ENCODE measurements at places on chromosomes 1 and 21.

GRCh38 chr1:229897501-229897900 is 169.5 kb upstream of the GALNT2 start:
- no peak for DNase-seq

- DNase-seq: no peak
These were observed 84.6 kb downstream of the SELENOF start for GRCh38 chr1:86829321-86829720.

- DNase-seq: no peak
These were observed 231.0 kb downstream of the RERE start for GRCh38 chr1:8586438-8586837.

DNA sequence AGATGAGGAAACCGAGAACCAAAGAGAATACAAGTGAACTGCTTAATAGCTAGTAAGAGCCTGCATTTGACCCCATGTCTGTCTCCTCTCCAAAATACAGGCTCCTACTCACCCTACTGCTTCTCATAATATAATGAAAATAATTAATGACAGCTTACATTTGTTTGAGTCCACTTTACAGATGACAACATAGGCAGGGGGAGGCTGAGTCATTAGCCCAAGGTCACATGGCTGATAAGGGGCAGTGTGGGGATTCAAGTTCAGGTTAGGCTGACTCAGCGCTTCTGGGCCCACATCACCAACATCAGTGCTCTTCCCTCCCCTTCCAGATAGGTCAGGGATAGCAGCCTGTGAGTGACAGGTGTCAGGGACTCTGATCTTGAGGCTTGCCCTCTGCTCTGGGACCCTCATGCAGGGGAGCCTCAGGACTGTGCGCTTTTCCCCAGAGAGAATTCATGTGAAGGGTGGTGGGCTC is 16.2 kb downstream of the AZIN2 start:
- no peak for DNase-seq

DNA sequence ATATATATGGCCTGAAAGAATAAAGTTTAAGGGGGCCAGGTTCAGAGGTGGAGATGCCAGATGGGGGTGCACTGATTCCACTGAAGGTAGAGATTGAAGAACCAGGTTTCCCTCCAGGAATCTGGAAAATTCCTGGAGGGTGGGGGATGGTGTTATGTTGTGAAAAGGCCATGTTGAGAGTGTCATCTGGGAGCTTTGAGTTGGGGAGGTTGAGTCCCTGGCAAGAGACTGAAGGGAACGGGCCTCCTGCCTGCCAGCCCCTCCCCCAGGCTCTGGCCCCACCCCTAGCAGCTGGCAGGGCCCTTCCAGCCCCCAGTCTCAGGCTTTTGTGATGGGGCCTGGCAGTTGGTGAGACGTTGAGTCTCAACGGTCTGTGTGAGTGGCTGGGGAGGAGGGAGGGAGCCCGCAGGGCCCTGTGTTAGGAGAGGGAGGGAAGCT is 4.1 kb downstream of the PTPRU start:
- peak; percentile 86 for DNase-seq

GRCh38 chr1:18091660-18092446 is 15.7 kb upstream of the IGSF21 start:
- DNase-seq: no peak

DNA sequence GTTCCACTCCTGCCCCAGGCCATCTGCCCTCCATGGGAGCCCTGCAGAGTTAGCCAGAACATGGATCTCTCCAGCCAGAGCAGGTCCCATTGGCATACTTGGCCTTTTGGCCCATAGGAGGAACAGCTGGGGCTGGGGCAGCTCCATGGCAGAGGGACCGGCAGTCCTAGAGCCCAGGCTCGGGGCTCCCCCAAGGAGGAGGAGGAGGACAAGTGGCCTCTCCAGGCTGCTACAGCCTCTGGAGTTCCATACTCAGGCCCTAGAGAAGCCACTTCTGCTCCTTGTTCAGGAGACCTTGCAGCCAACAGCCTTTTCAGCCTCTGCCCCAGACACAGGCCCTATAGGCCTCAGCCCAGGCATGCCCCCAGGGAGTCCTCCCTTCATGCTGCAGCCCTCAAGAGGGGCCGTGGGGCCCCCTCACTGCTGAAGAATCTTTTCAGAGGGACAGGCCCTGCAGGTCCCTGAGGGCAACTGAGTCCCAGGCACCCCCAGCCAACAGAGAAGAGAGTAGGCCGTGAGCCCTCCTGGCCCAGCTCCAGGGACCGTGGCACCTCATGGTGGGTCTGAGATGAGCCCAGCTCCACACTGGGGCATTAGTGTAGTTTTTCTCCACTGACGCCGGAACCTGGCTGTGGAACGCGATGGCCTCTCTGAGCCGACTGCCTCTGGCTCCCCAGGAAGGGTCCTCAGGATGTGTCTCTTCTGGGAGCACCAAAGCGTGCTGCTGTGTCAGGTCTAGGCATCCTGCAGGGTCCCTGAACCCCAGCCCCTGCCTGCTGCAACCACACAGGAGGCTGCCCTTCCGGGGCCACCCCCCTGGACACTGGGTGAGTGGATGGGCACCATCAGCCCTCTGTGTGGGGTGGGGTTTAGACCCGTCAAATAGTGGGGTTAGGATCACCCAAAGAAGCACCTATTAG is 297.6 kb upstream of the VAMP3 start:
- DNase-seq: no peak

- DNase-seq: no peak
These were observed 86.6 kb downstream of the KAZN start for GRCh38 chr1:14685078-14685477.

DNA sequence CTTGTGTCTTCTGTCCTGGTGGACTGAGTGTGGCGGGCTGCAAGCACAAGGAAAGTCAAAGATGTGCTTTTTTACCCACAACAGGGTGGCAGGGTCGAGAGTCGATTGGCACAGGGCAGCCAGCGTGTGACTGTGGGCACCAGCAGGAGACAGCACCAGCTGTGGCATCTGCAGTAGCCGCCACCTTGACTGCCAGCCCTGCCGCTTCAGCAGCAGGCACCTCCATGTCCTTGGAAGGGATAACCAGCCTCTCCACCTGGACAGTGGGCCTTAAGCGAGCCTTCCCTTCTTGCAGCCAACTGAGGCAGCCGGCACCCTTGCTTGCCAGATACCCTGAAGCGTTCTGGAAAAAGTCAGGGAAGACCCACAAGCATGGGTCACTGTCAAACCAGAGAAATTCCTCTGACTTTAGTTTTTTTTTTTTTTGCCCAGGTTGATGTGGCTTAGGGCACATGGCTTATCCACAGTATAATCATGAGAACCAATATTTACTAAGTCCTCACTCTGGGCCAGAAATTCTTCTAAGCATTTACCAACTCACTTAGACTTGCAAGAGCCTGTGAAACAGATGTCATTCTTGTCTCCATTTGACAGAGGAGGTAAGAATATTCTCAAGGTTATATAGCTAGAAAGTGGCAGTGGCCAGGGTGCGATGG is 30.1 kb upstream of the PTGFRN start:
- DNase-seq: no peak

- peak; percentile 83 for DNase-seq
These were observed 158.9 kb upstream of the COA6 start for GRCh38 chr1:234214129-234214910.

DNA sequence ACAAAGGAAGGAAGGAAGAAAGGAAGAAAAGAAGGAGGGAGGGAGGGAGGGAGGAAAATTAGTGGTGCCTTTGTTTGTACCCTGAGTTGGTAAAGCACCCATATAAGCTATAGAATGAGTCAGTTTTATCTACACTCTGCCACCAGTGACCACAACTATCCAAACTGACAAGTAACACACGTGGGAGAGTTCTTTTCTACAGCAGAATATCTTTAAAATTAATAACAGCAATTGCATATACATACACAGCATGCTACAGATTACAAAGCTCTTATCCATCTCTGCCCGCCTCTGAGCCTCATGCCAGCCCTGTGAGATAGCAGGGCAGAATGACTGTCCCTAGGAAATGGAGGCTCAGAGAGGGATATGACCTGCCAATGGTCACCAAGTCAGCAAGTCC is 20.3 kb downstream of the CDCP2 start:
- no peak for DNase-seq

DNA sequence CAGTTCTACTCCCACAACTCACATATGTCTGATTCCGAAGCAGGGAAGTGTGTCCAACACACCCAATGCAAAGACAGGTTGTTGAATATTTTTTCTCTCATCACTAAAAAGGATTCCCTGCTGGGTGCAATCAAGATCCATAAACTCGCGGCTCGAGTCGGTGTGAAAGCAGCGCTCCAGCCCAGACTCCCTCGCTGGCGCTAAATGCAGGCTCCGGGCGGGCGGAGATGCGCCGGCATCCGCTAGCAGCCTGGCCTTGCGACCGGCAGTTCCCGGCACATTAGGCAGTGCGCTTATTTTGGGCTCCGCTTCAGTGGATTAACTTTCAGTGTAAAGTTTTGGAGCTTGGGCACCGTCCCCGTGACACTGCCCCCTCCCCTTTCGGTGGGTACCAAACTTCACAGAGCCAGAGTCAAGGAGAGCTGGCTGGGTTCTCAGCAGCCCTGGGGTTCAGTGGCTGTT is 87.7 kb upstream of the POU3F1 start:
- DNase-seq: peak; percentile 44

GRCh38 chr21:38775733-38776132 is 30.0 kb upstream of the ETS2 start:
- DNase-seq: no peak

- DNase-seq: no peak
These were observed 8.0 kb downstream of the JMJD4 start for GRCh38 chr1:227726924-227727599.

DNA sequence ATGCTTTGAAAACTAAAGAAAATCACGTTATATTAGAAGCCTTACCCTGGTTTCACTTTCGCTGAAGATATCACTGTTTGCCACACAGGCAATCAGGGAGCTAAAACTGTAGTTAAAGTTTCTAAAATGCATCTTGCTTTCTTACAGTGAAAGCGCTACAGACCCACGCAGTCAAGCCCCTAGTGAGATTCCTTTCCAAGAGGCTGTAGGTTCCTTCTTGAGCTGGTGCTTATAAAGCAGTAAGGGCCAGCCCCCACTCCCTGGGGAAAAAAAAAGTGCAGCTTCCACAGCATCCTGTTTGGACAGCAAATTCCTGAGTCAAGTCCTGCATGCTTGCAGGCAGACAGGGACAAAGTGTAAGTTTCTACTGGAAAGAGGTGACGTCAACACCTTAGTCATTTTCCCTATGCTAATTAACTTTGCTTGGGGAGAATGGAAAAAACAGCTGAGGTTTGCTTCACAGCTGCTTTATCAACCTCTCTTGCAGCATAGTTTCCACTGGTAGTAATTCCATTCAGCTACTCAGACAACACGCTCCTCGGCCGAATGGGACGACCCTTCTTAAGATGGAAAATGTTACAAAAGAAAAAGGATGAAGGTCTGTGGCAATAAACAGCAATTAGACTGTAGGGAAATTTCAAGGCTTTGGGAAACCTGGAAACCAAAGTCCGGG is 14.7 kb upstream of the KCNE1 start:
- peak; percentile 59 for DNase-seq

GRCh38 chr1:172600615-172601014 is 58.3 kb upstream of the FASLG start:
- DNase-seq: no peak

GRCh38 chr1:19682901-19683300 is 18.2 kb downstream of the HTR6 start:
- DNase-seq: no peak

DNA sequence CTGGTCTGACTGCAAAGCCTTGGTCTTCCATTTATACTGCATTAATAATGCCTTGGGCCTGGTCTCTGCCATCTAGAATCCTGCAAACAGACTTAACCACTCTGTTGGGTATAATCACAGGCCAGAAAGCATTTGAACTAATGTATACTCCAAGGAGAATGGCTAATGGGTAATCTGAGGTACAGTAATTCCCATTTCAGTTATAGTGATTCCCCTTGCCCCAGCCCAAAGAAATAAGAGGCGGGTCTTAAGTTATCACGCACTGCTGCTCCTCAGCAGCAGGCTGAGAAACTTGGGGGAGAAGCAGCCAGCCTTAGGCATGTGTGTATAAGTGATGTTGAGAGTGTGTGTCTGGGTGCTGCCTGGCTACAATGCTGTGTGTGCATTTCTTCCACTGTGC is 2.4 kb downstream of the LPAR3 start:
- no peak for DNase-seq

- peak; percentile 42 for DNase-seq
These were observed 3.8 kb downstream of the B4GALT2 start for GRCh38 chr1:43982808-43983207.

- DNase-seq: no peak
These were observed 39.7 kb upstream of the EXO1 start for GRCh38 chr1:241808265-241808664.

- DNase-seq: no peak
These were observed 83.6 kb downstream of the RUNX1 start for GRCh38 chr21:34965200-34966174.

GRCh38 chr1:158362482-158362881 is 8.8 kb downstream of the CD1E start:
- no peak for DNase-seq

DNA sequence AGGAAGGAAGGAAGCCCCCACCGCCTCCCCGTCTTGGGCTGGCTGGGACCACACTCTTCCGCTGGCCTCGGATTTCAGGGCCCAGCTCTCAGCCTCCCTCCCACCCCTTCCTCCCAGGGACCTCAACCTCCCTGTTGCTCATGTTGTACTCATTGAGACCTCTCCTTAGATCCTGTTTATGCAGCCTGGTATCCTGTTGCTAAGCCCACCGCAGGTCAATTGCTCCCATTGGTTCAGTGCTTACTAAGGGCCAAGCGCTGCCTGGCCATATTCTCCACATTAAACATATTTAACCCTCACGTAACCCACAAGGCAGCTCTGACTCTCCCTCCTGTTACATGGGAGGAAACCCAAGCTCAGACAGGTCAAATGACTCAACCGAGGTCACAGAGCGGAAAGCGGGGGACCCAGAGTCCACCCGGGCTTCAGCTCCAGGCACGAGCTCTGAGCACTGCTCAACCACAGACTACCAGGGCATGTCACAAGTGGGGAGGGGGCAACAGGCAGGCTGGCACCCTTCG is 23.2 kb upstream of the H6PD start:
- peak; percentile 32 for DNase-seq

DNA sequence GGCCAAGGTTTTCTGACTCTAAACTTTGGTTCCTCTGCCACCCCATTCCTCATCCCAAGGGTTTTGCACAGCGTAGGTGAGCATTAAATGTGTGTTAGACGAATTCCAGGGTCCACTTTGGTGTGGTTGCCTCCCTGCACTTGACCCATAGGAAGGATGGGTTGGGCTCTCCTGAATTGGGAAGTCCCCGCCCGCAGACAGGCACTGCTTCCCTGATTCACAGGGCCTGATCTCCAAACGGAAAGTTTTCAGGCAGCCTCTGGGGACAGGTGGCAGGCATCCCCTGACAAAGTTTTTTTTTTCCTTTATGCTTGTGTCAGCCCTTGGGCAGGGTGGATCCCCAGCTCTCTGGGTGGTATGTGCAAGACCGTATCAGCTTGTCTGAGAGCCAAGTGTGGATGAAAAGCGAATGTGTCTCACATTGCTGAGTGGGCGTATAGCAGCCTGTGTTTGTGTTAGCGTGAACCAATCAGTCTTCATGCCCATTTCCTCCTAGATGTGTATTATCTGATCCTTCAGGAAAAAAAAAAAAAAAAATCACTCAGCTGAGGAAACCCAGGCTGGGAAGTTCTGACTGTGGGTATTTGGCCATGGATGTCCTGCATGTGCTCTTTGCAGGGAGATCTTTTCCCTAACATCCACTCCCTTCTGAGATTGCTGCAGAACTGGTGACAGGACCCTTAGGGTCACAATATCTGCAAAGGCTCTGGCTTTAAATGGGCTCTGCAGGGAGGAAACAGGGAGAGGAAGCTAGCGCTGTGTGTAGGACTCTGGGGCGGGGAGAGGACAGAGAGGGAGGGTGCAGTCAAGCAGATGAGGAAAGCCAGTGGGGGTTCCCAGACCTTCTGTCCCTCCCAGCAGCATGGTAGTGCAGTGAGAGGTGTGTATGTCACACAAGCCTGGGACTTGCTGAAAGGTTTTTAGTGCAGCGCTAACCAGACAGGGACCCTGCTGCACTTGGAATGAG is 42.2 kb upstream of the TRABD2B start:
- DNase-seq: peak; percentile 35

Data from H7 (cell line).